Naive B cell (primary cell): ENCODE measurements at places on chromosomes 3 and 15.

- peak; percentile 20 for DNase-seq
Observed at GRCh38 chr15:89177633-89178306, 43.6 kb downstream of the RLBP1 start.

DNA sequence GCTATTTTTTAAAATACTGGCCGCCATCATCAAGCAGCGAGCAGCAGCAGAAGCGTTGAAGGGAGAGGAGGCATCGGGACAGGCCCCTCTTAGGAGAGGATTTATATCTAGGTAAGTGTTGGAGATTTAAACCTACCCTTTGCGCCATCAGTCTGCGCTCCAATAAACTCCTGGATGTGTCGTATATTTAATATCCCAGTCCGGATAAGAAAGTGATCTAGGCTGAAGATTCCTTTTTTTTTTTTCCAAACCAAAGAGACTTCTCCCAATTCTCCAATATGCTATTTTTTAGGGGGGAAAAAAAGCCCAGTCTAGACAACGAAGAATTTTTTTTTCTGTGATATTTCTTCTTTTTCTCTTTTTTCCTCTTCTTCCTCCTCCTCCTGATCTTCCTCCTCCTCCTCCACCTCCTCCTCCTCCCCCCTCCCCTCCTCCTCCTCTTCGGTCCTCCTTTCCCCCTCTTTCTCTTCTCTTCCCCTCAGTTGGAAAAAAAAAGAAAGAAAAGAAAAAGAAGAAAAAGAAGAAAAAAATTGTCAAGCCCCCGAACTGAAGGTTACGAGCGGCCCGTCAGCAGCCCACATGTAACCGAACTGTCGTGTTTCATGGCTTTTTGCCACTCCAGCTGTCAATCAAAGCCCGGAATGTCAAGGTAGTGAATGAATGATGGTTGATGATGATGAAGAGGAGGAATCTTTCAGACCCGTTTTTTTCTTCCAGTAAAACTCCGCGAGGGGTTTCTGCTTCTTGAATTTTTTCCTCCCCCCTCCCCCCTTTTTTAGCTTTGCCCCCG is 835 bp downstream of the MEIS2 start:
- peak; percentile 2 for DNase-seq

DNA sequence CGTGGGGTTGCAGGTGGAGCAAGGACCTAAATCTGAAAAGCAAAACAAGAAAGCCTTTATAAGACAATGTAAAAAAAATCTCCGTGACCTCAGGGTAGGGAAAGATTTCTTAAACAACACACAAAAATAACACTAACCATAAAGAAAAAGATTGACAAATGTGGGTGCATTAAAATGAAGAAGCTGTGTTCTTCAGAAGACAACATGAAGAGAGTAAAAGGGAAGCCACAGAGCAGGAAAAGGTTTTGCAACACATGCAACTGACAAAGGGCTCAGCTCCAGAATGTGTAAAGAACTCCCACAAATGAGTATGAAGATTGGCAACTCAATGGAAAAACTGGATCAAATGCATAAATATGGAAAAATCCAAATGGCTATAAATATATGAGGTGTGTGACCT is 74.2 kb downstream of the MAGEF1 start:
- DNase-seq, result no peak

DNA sequence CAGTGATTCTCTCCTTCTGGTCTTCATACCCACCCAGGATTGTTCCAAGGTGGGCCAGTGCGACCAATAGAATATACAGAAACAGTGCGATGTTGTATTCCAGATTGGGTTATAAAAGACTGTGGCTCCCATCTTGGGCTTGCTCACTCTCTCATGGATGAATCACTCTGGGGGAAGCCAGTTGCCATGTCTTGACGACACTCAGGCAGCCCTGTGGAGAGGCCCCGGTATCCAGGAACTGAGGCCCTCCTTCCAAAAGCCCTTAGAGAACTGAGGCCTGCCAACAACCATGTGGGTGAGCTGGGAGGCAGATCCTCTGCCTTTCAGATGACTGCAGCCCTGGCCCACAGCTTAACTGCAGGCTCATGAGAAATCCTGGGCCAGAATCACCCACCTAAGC is 57.2 kb downstream of the SH3GL3 start:
- no peak for DNase-seq

DNA sequence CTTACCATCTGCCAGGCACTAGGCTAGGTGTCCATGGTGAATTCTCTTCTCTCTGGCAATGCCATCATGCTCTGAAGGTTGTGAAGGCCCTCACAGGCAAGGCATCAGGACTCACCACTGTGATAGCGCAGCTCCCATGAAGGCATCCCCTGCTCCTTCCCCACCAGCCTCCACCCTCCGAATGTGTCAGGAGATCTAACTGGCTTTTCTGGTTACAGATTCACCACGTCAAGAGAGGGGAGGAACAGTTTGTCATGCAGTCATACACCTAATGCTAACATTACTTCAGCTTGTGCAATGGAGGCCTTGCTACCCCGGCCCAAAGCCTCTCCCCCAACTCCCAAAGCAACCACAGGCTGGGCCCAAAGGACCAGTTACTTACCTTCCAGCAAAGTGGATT is 8.9 kb upstream of the CMTM8 start:
- DNase-seq, result no peak

GRCh38 chr3:30756218-30756617 is 138.2 kb downstream of the GADL1 start:
- DNase-seq, result no peak

- DNase-seq, result no peak
Observed at GRCh38 chr15:64141798-64142512, 9.6 kb upstream of the SNX22 start.

- no peak for DNase-seq
Observed at GRCh38 chr3:127469760-127470159, 120.8 kb downstream of the TPRA1 start.

- DNase-seq, result no peak
Observed at GRCh38 chr3:184552296-184552695, 9.3 kb upstream of the EPHB3 start.

GRCh38 chr15:96334705-96335410 is 4.4 kb downstream of the NR2F2 start:
- no peak for DNase-seq

DNA sequence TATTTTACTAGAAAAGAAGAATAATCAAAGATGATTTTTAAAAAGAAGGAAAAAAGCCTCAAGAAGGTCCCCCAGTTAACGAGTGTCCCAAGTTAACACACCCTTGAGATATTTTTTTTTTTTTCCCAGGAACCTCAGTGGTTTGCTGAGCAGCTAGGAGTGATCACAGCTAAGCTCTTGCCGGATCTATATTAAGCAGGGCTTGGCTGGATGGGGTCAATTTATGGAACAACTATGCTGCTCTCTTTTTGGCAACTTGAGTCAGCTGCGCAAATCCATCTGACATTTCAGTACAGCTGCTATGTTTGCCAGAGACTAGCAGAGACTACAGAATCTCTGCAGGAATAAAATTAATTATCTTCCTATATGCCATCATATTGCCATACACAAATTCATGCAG is at the start of gene LMOD3:
Gene LMOD3, minus strand, starts transcription at position 193 of the 400 bp plus-strand sequence. CDS start 209 bp downstream, outside the sequence.
- DNase-seq, result no peak

DNA sequence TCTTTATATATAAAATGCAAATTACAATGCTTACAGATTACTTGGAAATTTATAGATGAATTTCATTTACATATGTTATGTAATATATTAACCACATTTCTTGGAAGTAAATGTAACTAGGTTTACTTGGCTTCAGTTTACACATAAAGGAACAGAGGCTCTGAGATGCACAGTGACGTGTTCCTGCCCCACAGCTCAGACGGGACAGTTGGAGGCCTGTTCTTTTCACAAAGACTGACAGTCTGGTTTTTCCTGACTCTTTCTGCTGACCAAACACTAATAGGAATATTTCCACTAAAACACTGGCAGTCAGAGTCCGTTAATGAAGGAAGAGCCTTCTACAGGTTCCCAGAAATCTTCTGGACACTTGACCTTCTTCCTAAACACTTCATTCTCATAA is 336.1 kb downstream of the MFSD1 start:
- DNase-seq, result no peak

- no peak for DNase-seq
Observed at GRCh38 chr15:29522373-29523276, 253.0 kb upstream of the NSMCE3 start.

- DNase-seq, result no peak
Observed at GRCh38 chr15:65194826-65195547, 9.8 kb upstream of the CLPX start.

DNA sequence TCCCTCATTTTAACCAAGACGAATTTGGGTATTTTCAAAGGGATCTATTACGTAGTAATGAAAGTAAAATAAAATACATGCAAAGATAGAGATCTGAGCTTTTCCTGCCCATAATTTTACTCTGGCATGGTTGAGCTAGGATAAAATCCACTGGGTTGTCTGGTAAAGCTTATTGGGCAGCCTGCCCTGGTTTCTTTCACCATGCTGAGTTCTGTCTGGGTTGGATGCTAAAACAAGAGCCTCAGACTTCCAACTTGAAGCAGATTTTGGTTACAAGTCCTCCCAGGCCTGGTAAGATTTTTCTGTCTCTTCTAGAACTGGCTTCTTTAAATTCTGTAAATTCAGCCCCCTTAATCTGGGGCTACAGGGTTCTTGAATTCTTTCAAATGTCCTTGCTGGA is 86.8 kb downstream of the SAMMSON start:
- DNase-seq, result no peak

GRCh38 chr3:60933824-60934223 is 317.4 kb downstream of the FHIT start:
- DNase-seq, result no peak

DNA sequence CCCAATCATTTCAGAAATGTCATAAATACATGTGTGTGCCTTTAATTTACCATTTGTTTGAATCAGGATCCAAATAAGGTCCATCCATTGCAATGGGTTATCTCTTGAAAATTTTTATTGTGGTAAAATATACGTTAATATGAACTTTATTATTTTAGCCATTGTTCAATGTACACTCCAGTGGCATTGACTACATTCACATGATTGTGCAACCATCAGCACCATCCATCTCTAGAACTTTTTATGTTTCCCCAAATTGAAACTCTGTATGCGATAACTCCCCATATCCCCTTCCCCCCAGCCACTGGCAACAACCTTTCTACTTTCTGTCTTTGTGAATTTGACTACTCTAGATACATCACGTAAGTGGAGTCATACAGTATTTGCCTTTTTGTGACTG is 12.0 kb downstream of the CRTAP start:
- no peak for DNase-seq

- no peak for DNase-seq
Observed at GRCh38 chr3:52931889-52932288, 34.5 kb upstream of the STIMATE start.

GRCh38 chr15:77010857-77011256 is 15.9 kb downstream of the PSTPIP1 start:
- no peak for DNase-seq

- DNase-seq, result no peak
Observed at GRCh38 chr3:20064796-20065564, 24.7 kb downstream of the KAT2B start.

DNA sequence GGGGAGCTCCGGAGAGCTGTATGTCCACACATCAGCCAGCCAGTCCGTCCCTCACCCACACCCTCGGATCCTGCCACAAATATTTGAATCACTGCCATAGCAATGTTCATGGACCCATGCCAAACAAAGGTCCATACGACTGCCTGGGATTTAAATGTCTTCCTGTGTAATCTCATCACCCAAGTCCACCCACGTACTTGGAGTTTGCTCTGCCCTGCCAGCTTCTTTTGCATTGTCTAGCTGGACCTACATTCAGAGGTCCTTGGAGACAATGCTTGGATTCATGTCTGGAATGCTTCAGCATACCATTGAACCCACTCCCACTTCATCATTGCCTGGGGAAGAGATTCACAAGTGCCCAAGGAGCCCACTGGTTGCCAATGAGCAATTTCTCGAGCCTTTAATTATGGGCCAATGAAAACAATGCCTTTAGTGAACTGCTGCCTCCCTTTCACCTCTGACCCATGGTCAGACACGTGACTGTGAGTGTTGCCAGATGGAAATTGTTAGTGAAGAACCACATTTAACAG is 90.4 kb upstream of the PHLDB2 start:
- DNase-seq, result no peak

GRCh38 chr15:37359101-37359892 is 258.9 kb upstream of the MEIS2 start:
- no peak for DNase-seq

DNA sequence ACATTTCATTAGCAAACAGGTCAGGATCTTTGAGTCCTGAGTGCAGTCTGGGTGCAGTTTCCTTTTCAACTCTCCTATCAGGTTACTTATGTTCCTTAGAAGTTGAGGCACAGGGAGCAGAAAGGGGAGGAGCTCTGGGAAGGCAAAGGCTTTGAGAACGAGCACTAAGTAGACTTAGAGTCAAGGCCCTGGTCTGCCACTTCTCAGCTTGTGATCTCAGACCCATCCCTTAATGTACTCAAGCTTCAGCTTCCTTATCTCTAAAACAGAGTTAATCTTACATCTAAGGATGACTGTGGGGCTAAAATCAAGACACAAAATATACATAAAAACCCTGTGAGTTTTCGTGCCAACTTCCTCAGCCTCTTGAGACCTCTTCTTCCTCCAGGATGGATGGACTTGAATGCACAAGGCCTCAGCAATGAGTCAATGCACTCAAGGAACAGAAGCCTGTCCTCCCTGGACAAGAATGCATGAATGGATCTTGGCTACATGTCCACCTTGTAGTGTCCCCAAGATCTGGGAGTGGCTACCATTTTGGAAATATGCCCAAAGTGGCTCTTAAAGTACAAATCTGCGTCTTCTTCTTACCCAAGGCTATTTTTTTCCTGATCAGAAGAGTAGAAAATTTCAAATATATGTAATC is 105.1 kb downstream of the WDR76 start:
- no peak for DNase-seq

DNA sequence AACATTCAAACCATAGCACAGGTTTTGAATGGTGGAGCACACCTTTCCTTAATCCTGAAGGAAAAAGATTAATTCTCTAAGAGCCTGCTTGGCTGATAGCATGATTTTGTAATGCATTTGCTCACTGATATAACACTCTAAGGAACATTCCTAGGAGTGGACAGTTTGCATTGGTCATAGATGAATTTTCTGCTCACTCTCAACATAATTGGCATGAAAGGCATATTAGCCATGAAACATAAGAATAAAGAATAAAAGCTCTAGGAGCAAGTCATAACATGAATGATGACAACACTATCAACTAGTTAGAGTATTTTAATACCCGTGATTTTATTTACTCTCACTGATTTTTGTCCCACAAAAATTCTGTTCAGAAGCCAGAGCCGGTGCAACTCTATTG is 34.3 kb upstream of the LRTM1 start:
- no peak for DNase-seq

- DNase-seq, result no peak
Observed at GRCh38 chr3:143848704-143849103, 436 bp upstream of the SLC9A9 start.

GRCh38 chr3:30356866-30357753 is 249.3 kb upstream of the TGFBR2 start:
- no peak for DNase-seq
